Stomach (tissue), 19 donors: ENCODE measurements at places on chromosomes 3 and 15. TPM values are rescaled to one million over a fixed set of nuclear protein-coding genes. Genes with fewer than 3 reads are reported as not detected.

DNA sequence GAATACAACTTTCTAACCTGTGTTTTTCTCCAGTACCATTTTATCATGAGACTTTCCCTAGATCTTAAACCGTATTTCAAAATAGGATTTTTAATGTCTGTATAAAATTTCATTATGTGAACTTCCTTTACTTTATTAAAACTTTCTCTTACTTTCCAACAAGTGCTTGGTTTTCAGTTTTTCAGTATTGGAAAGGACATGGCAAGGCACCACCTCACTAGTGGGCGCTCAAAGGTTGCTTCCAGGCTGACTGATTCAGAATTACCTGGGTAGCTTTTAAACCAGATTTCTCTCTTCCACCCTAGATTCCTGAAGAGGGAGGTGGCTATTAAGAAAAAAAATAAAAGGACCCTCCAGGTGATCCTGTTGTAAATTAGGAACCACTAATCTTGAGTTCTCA, 236.6 kb downstream of the SOX2 start:
- no peak overlapping the region for H3K4me3 ChIP-seq
- H3K36me3 ChIP-seq: no peaks in the 10 kb centered on the region
- peak; percentile 41 for DNase-seq
- no peak overlapping the region for H3K27ac ChIP-seq

Gene SNX22
- 2.6 TPM for polyA plus RNA-seq

Gene NR2C2
- polyA plus RNA-seq: 5.0 TPM

GRCh38 chr3:31762097-31762764, 218.8 kb downstream of the OSBPL10 start:
- H3K4me1 ChIP-seq: peaks cover 4% of the 10 kb centered on the region
- H3K36me3 ChIP-seq: no peaks in the 10 kb centered on the region
- H3K27ac ChIP-seq: no peak overlapping the region
- no peak for DNase-seq
- no peaks in the 10 kb centered on the region for H3K27me3 ChIP-seq

DNA sequence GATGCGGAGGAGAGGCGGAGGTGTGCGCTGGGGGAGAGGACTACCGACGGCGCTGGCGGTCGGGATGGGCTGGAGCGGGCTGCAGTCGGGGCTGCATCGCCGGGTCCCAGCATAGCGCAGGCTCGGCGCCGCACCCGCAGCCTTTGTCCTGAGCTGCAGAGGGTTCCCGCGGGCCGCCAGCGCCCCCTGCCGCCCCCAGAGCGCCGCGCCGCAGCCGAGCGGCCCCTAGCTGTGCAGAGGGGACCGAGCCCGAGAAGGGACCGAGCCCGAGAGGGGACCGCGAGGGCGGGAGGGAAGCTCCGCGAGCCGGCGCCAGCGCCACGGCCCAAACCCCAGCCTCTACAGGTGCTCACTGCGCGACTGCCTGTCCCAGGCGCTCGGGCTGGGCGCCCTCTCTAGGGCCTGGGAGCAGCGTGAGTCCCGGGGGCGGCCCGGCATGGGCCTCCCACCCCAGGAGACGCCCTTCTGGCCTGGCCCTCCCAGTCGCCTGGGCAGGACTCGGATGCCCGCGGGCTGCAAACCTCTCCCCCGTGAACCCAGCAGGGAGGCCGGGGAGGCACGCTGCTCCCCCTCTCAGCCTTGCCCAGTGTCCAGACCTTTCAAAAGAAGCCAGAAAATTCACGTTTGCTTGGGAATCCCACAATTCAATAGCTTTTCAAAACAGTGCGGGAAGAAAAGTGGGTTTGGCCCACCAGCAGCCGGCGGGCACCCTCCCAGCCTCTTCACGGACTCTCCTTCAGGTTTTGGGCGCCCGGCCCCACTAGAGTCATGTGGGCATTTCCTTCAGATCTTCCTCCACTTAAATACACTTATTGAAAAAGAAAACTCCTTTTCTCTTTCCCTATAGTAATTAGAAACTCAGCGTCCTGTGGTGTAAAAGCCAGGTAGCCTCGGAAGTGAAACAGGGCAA, 134.7 kb downstream of the TPRA1 start:
- no peaks in the 10 kb centered on the region for H3K36me3 ChIP-seq
- peaks cover 19% of the 10 kb centered on the region for H3K4me1 ChIP-seq
- peak overlapping the region; percentile 29 for H3K4me3 ChIP-seq

- H3K36me3 ChIP-seq: peaks cover 100% of the 10 kb centered on the region
- H3K4me3 ChIP-seq: no peak overlapping the region
- peaks cover 54% of the 10 kb centered on the region for H3K4me1 ChIP-seq
- no peak overlapping the region for H3K27ac ChIP-seq
- no peak for DNase-seq
Observed at GRCh38 chr15:70061696-70062270, 35.9 kb downstream of the TLE3 start.
